Kidney (tissue), 22 donors: ENCODE measurements at places on chromosomes 16 and 17. TPM values are rescaled to one million over a fixed set of nuclear protein-coding genes. Genes with fewer than 3 reads are reported as not detected.

GRCh38 chr16:81314603-81315270, at the start of gene GAN:
Gene GAN, plus strand, starts transcription at chr16:81314962. Its CDS starts 152 bp downstream, at chr16:81315114.
- peak within 1 kb of the TSS; percentile 78 for H3K27ac ChIP-seq
- no peaks in the 10 kb centered on the region for H3K36me3 ChIP-seq
- H3K4me3 ChIP-seq, result peak within 1 kb of the TSS; percentile 93
- peak; percentile 97 for DNase-seq
- H3K4me1 ChIP-seq, result no peaks in the 10 kb centered on the region
- no peaks in the 10 kb centered on the region for H3K27me3 ChIP-seq

TP53TG3C gene
- not detected for total RNA-seq

CCL17 gene
- total RNA-seq, result 1.5 TPM

SULT1A1 gene
- total RNA-seq, result 20.7 TPM

RPL23 gene
- total RNA-seq, result 1,183 TPM
